ENCODE measurements at places on chromosomes 7 and 10. TPM values are rescaled to one million over a fixed set of nuclear protein-coding genes. Genes with fewer than 3 reads are reported as not detected.

Gene TES
- 121 TPM for total RNA-seq

Gene ARHGAP22
- not detected for total RNA-seq

Gene SLC13A1
- total RNA-seq = not detected

Gene STRA8
- not detected for total RNA-seq

Gene LIPA
- 19.5 TPM for total RNA-seq

Gene TMEM236
- 0.58 TPM for total RNA-seq

Gene CLCN1
- total RNA-seq = 0.09 TPM

Gene MEIG1
- total RNA-seq = 2.4 TPM

Gene SEMA4G
- total RNA-seq = 0.79 TPM

Gene NRCAM
- total RNA-seq = 4.1 TPM

Gene SLC39A12
- total RNA-seq = not detected

Gene MAGI2
- total RNA-seq = 0.31 TPM

Gene SPDYE8
- total RNA-seq = not detected

Gene ERVW-1
- not detected for total RNA-seq

Gene RPA3
- 103 TPM for total RNA-seq

Gene ST8SIA6
- total RNA-seq = 0.30 TPM

Gene RP9
- total RNA-seq = 20.8 TPM

Gene MTURN
- total RNA-seq = 5.4 TPM

Gene HOXA10
- 0.26 TPM for total RNA-seq

Gene PLEKHA1
- 14.8 TPM for total RNA-seq

Gene TMEM176B
- total RNA-seq = not detected

Gene ETV1
- 1.1 TPM for total RNA-seq

Gene PLEKHS1
- total RNA-seq = not detected

Gene CFAP46
- total RNA-seq = 0.16 TPM

Gene ADGRA1
- total RNA-seq = not detected

Gene WEE2
- total RNA-seq = not detected

Gene CTBP2
- total RNA-seq = 0.72 TPM

Gene MYOF
- 32.3 TPM for total RNA-seq

Gene TRIM73
- 12.1 TPM for total RNA-seq

Gene MAPK8
- 43.3 TPM for total RNA-seq

Gene CEP55
- total RNA-seq = 46.6 TPM

Gene TRA2A
- total RNA-seq = 97.3 TPM

Gene ABCB4
- 0.07 TPM for total RNA-seq

Gene PRF1
- total RNA-seq = 102 TPM

Gene C10orf62
- total RNA-seq = not detected

Gene ARHGEF5
- total RNA-seq = 16.8 TPM

Gene CCDC3
- 5.0 TPM for total RNA-seq

Gene CELF2
- 124 TPM for total RNA-seq

Gene UCN3
- not detected for total RNA-seq

Gene XRCC2
- total RNA-seq = 13.2 TPM

Gene FAM24B
- 42.2 TPM for total RNA-seq

Gene POLR2J2
- 11.4 TPM for total RNA-seq

Gene GATA3
- 50.2 TPM for total RNA-seq

Gene JAZF1
- total RNA-seq = 7.9 TPM

Gene GNAI1
- total RNA-seq = 4.4 TPM

Gene CYP2C18
- 3.1 TPM for total RNA-seq

Gene AGR3
- not detected for total RNA-seq

Gene FERD3L
- total RNA-seq = not detected

Gene PTF1A
- total RNA-seq = not detected

Gene GNG11
- not detected for total RNA-seq

Gene ZNF853
- total RNA-seq = 4.0 TPM

Gene MRLN
- not detected for total RNA-seq

Gene LIPN
- total RNA-seq = not detected

Gene MCM10
- total RNA-seq = 30.6 TPM

Gene GCK
- 1.3 TPM for total RNA-seq
